Heart left ventricle (tissue), 16 donors: ENCODE measurements at places on chromosomes 2 and 18. TPM values are rescaled to one million over a fixed set of nuclear protein-coding genes. Genes with fewer than 3 reads are reported as not detected.

DNA sequence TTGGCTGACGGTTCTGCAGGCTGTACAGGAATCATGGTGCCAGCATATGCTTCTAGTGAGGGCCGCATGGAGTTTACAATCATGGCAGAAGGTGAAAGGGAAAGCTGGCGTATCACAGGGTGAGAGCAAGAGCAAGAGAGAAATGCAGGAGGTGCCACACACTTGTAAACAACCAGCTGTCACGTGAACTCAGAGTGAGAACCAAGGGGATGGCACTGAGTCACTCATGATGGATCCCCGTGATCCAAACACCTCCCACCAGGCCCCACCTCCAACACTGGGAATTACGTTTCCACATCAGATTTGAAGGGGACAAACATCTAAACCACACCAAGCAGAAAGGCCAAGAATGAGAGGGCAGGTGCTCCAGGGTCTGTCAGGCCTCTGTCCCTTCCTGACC is 185.0 kb upstream of the PID1 start:
- DNase-seq = no peak

GRCh38 chr2:27871802-27872201 is 18.4 kb downstream of the RBKS start:
- DNase-seq = no peak

DNA sequence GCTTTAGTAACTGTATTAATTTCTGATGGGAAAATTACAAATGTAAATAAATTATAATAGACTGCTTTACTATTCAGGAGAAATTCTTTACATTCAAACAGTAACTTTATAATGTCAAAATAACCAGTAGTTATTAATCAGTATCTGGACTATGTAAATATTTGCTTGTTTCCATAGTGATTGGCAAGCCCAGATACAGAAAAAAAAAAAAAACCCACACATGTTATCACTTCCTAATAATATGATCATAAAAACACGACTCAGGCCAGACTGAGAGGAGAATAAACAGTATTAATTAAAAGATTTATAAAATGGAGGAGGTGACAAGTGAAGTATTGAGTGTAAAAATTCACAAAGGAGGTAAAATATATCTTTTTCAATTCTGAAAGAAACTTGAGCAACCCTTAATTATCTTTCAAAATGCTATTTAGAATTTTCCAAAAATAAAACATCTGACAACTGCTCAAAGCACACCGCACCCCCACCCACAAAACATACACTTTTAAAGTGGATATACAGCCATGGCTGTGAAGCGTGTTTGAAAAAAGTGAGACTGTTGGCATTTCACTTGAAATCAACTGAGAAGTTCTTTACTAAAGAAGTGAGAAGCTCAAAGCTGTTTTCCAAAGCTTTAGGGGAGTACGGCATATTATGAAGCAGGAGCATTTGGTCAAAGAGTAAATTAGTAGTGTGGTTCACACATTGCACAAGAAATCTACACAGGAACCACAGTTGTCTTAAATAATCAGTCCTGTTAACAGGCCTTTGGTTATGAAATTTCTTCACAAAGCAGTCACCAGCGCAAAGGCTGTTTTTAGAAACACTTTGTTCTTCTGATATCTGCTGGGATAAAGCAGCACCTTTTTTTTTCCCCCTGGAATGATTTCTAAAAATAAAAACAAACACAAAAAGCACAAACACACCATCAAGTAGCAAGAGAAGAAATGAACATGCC is 475.8 kb downstream of the TXNL1 start:
- DNase-seq = no peak

DNA sequence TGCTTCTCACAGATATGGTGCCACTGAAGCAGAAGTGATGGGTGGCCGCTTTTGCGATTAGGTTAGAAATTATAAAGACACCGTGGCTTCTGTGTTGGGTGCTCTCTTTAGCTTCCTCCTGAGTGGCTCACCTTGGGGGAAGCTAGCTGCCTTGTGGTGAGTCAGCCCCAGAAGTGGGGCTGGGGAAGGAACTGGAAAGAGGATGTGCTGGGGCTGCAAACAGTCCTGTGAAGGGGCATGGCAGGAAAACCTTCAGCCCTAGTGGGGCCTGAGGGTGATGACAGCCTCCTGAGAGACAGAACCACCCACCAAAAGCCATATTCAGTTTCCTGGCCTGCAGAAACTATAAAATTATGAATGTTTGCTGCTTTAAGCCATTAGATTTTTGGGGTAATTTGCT is 8.9 kb upstream of the ASB18 start:
- DNase-seq = no peak

GRCh38 chr2:54619660-54620231 is 103.7 kb upstream of the EML6 start:
- no peak for DNase-seq

DNA sequence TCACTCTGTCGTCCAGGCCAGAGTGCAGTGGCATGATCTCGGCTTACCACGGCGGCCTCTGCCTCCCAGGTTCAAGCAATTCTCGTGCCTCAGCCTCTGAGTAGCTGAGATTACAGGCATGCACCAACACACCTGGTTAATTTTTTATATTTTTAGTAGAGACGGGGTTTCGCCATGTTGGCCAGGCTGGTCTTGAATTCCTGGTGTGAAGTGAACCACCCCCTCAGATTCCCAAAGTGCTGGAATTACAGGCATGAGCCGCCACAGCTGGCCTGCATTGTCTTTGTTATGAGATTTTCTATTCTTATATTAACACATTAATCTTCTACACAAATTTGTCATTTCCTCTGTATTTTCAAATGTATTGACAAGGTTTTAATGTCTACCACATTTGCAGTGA is 75.2 kb downstream of the SEPTIN10 start:
- DNase-seq = no peak

- DNase-seq = no peak
These were observed 54.0 kb downstream of the ERBB4 start for GRCh38 chr2:212484563-212485080.

GRCh38 chr2:66364495-66365333 is 70.2 kb upstream of the MEIS1 start:
- DNase-seq = peak; percentile 6

- no peak for DNase-seq
These were observed 159.2 kb downstream of the RAPGEF4 start for GRCh38 chr2:172894689-172895387.

GRCh38 chr18:42742474-42742873 is 373.0 kb downstream of the RIT2 start:
- DNase-seq = no peak

DNA sequence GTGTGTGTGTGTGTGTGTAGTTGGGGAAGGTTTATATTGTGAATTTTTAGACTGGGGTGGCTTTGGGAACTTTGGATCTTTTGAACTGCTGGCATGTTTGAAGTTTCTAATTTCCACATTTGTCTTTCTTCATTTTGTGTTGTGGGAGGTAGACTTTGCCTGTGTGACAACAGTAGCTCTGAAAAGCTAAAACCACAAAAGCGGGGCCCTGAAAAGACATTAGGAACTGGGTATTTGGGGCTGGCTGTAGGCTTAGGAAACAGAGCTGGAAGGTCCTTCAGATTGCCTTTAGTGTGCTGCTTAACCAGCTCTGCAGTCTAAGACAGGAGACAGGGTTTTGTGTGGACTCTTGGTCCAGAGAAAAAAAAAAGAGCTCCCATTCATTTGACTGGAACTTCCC is 27.2 kb upstream of the DOCK10 start:
- DNase-seq = no peak

GRCh38 chr18:3712491-3712890 is 262.5 kb downstream of the TGIF1 start:
- no peak for DNase-seq

DNA sequence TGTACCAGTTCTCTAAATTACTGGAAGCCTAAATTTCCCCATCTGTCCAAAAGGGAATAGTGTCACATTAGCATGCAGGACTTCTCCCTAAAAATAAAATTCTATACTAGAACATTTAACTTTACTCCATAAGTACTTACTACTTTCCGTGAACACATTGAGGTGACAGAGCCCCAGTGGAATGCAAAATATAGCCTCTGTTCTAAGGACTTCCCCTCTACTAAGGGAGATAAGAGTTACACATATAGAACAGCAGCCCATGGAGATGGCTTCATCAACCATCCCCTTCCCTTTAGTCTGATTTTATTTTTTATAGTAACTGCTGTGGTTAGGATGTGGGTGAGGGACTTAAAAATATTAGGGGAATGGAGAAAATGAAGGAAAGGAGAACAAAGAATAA is 68.9 kb upstream of the STPG4 start:
- DNase-seq = no peak

DNA sequence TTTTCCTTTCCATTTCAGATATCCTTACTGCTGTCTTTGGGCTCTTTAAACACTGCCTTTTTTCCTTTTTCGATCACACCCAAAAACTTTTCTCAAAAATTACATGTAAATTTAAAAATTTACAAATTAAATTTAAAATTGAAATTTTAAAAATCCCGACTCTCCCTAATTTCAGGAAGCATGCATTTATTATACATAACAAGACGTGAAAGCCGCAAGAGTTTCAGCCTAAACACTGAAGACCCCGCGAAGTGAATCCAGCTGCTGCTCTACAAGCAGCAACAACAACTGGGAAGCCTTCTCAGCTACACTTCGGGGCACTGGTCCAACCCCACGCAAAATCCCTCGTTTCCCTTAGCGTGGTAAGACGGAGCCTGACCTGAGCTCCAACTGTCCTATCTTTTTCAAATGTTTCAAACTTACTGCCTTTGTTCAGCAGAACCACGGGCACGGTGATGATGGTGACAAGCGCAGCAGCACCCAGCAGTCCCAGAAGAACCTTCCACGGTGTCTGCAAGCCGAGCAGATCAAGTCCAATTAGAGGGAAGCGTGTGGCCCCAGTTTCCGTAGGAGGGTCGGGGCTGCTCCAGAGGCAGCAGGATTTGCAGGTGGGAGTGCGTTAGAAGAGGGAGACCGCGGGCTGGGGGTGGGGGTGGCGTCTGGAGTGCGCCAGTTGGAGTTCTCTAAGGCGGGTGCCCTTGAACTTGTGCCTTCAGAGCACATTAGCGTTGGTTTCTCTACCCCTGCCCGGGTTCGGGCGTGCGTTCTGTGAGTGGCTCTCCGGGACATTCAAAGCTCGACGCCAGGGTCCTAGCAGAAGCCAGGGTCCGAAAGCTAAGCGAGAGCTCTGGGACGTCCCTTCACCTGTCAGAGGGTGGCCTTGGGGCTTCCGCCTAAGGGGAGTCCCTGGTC is 783 bp downstream of the DPP4 start:
- DNase-seq = peak; percentile 34

LRRC30 gene
- not detected for total RNA-seq

HJURP gene
- not detected for total RNA-seq

NEDD4L gene
- total RNA-seq = 59.8 TPM
